ENCODE measurements at places on chromosomes 6 and 20.
A peak's percentile ranks its signal among the peaks of the same experiment; 100 is the strongest.

- peak; percentile 80 for DNase-seq
These were observed 154.9 kb upstream of the FERMT1 start for GRCh38 chr20:6277661-6278240.

DNA sequence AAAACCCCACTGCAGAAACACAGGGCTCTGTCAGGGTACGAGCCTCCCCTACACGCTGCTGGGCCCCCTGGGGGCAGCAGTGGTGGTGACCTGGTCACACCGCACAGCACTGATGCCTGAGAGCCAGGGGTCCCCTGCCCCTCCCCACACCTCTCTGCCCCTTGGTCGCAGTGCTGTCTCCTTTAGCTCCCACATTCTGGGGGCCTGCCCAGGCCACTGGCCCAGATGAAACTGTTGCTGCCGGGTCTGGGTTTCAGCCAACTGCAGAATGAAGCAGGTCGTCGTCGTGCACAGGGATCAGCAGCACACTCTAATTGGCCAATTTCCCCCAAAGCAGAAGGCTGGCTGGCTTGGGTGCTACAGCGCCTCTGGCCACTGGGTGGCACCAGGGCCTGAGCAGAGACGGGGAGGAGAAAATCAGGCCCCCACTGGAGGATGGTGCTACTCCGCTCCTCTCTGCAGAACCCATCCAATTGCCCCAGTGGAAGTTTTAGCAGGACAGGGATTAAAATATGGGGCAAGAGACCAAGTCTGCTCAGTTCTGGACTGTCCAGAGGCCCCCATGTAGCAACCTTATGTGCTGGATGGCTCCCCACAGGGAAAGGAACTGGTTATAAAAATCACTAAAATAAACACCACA is 26.1 kb downstream of the DIDO1 start:
- DNase-seq, result peak; percentile 43

DNA sequence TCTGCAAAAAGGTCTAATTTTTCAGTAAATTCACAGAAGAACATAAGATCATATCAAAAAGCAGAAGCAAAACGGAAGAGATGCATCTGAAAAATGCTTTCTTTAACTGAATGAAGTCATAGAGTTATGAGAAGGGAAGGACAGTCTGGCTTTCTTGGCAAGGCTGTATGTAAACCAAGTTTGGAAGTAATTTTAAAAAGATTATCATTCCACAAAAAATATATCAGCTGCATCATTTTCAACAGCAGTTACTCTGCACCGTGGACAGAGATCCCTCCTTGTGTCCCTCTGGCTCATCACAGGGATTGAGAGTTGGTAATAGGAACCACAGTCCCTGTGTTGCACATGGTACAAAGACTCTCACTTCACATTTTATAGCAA is 258.5 kb downstream of the HIVEP2 start:
- no peak for DNase-seq

DNA sequence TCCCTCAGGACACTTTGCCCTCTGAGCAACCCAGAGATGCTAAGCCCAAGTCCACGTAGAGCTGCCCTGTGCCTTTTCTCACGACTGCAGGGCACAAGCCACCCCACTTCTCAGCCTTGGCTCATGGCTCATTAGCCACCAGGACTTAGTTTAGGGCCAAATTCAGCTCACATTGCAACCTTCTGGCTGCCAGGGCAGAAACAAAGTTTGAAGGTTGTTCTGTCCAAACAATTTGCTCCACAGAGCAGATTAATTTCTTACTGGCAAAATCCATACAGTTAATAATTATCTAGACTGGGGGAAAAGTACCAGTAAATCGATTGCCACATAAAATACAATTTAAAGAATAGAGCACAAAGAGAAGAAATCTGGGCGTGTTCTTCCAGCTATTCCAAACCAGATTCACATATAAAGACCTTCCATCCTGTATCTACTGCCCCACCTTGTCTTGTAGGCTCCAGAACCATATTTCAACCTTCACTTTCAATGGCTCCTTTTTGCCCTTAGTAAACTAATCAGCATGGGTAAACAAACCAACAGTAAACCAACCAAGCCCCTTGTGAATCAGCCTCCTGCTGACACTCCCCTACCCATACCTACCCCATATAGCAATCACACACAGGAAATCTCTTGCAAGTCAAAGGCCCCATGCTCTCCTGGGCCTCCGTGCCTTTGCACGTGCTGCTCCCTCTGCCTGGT is 101.9 kb downstream of the QRSL1 start:
- no peak for DNase-seq

GRCh38 chr20:14696937-14697336 is 359.5 kb upstream of the FLRT3 start:
- no peak for DNase-seq

GRCh38 chr20:6007529-6008103 is 46.2 kb downstream of the LRRN4 start:
- no peak for DNase-seq

DNA sequence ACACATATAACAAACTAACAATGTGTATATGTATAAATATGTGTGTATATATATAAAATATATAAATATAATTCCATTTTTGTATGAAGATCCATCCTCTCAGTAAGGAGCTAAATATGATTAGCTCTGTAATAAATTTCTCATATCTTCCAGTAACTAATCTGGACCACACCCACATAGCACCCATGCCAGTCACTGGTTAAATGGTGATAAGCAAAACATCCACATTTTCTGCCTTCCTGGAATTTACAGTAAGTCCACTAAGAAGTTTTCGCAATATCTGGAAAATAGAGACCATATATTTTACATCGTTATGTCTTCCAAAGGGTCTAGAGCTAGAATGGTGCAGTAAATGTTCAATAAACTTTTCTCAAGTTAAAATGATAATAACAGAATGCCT is 151.5 kb upstream of the STMND1 start:
- DNase-seq, result no peak

GRCh38 chr6:79824202-79824601 is 123.2 kb downstream of the ELOVL4 start:
- DNase-seq, result no peak

DNA sequence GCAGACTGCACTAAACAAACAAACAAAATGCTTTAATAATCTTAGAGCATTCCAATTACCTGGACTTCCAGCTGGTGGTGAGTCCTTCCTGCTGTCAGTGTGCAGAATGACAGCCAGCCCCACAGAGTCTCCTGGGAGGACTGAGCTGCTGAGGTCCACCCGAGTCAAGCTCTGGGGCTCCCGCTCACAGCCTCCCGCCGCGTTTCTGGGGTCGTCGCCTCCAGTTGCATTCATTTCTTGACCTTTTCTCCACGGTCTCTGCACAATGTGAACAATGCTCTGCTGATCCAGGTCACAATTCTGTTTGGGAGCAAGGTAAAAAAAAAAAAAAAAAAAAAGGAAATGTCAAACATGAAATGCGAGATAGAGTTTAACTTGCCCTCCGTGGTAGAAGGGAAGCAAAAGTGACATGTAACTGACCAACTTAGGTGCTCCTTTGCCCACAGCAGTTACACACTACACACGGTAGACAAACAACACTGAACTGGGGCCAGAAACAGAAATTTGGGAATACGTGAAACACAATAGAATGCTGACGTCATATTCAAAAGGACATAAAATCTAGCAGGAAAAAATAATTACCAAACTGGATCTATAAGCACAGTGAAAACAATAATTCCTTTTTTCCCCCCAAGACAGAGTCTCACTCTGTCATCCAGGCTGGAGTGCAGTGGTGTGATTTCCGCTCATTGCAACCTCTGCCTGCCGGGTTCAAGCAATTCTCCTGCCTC is 464.9 kb downstream of the PRKN start:
- no peak for DNase-seq

DNA sequence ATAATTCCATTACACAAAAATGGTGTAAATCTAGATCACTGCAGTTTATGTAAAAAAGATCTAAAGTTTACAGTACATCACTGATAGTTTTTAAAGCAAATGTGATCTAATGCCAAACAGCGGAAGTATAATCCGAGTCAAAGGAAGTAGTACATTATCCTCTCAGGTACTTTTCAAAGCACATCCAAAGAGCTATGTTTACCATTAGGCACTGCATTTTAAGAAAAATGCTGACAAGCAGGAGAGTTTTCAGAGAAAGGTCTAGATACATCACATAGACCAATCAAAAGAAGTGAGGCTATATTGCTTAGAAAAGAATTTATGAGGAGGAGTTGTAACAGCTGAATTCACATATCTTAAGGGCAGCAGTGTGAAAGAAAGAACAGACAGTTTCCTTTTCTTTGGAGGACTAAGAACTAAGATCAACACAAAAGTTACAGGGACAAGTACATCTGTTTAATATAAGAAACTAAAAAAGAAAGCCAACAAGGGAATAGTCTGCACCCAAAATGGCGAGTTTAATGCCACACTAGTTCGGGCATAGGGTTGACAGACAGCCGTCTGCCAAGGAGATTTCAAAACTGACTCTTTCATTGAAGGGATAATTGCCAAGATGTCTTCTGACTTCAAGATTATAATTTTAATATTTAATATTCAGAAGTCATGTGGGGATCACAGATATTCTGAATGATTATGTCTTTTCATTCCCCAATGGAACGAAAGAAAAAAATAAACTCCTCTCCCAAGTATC is 1.4 kb downstream of the ZNF184 start:
- no peak for DNase-seq
